ENCODE measurements at places on chromosomes 13 and 19.
A peak's percentile ranks its signal among the peaks of the same experiment; 100 is the strongest.

DNA sequence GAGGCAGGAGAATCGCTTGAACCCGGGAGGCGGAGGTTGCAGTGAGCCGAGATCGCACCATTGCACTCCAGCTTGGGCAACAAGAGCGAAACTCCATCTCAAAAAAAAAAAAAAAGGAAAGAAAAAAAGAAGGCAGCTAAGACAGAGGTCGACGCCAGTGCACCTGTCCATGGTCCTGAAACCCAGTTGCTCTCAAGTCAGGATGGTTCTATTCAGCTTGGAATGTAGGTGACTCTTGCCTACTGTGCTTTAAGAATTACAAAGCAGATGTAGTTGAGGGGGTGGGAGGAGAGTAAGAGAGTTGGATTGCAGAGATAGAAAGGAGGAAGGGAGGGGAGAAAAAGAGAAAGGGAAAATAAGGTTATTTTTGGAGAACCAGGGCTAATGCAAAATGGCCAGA lies 18.7 kb downstream of the CACNG7 start:
- no peak for DNase-seq

- no peak for DNase-seq
These were observed 11.5 kb upstream of the TNFSF9 start for GRCh38 chr19:6519289-6519688.

DNA sequence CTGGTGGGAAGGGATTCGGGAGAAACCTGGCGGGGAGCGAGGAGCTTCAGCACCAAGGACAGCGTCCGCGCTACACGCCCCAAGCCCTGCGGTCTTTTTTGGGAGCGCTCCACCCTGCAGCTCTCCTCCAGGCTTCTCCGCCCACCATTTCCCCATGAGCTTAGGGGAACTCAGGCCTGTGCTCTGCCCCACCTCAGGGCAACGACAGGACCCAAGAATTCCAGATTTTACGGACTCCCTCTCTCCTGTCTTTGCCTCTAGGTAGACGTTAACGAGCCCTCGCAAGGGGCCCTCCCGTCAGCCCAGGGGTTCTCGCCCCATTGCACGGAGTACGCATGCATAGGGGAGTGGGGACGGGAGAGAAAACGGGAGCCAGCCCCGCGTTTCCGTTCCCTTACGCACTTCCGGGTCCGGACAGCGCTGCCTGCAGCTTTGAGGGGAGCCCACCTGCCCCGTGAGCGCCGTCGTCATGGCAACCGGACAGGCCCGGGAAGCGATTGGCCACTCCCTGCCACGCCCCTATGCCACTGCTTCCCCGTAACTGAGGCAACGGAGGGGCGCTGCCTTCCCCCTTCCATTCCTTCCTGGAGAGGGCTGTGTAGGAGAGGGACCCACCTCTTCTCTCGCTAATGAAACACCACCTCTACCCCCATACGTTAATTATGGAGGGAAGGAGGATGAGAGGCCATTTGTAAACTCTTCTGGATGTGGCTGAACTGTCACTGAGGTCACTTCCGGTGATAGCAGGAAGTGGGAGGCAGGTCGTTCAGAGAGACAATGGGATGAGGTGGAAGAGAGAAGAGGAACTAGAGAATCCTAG lies 20.8 kb downstream of the NOVA2 start:
- DNase-seq: peak; percentile 75

DNA sequence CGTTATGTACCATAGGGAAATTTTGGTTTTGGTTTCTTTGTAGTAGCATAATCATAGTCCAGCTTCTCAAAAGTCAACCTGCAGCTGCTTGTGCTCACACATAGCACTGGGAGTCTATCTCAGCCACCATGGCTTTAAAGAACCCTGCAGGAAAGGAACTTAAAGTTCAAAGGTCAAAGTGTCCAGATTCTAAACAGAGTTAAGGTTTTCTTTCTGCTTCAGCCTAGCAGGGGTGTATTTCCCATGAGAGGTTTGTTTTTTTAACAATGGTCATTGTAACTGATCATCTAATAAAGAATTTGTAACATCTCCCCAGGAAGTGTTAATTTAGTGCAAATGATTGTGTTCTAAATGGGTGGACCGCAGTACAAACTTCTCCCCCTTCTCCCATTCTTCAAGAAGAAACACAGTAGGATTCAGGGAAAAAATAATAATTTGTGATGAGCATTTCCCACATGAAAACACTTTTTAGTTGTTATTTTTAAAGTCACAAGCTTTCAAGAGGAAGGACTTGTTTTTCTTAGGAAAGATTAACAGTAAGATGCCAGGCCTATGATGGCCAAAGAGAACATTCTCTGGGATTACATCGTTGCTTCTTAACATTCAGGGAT lies 168.0 kb downstream of the EFNB2 start:
- DNase-seq: no peak

DNA sequence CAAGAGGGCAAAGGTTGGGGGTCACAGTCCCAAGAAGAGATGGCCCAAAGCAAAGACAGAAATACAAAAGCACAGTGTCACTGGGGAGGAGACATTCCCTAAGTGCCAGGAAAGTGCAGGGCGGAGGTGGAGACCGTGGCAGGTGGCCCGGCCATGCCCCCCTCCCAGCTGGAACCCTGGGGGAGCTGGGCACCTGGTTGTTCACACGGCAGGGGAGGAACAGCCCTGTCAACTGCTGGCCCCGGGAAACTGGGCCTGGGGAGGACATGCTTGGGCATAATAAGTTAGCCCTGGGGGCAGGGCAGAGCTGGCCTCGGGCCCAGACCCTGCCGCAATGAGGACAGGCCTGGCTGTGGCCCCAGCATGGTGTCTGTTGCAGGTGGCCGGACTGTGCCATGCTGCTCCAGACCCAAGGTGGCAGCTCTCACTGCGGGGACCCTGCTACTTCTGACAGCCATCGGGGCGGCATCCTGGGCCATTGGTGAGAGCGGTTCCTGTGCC lies 7.4 kb downstream of the HPN start:
- no peak for DNase-seq

GRCh38 chr19:8332976-8333766 lies 9.9 kb downstream of the KANK3 start:
- DNase-seq: no peak

DNA sequence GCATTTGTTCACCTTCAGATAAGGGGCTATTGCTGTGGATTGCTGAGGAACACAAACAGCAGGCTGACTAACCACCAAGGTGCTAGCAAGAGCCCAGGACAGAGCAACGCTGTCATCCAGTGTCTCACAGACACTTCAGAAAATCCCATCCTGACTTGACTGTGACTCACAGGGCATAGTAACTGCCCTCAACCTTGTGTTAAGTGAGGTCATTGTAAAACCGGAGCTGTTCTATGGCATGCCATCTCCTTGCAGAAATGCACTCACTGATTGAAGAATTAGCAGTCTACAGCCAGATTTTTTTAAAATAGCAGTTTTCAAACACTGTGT lies 51.1 kb downstream of the TNFRSF19 start:
- DNase-seq: no peak

DNA sequence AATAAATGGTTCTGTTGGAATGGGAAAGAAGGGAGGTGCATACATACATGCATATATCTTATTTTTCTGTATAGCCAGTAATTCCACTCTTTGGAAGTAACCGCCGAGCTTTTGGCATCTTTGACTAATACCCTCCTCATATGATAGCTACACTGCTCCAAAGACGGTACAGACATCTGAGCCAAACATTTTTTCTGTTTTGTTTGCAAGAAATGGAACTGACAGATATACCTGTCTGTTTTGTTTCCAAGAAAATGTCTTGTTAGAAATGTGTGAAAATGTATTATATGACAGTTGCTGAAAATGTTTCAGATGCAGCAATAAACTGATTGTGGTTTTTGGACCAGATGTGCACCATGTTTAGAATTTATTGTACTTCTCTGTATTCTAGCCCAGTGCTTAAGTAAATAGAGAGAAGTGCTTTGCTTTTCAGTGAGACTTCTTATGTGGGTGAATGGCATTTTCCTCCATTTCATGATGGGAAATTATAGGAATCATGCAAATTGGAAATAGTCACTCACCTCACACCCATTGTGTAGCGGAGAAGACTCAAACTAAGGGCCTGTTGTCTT lies 396.9 kb downstream of the KCNRG start:
- DNase-seq: no peak

DNA sequence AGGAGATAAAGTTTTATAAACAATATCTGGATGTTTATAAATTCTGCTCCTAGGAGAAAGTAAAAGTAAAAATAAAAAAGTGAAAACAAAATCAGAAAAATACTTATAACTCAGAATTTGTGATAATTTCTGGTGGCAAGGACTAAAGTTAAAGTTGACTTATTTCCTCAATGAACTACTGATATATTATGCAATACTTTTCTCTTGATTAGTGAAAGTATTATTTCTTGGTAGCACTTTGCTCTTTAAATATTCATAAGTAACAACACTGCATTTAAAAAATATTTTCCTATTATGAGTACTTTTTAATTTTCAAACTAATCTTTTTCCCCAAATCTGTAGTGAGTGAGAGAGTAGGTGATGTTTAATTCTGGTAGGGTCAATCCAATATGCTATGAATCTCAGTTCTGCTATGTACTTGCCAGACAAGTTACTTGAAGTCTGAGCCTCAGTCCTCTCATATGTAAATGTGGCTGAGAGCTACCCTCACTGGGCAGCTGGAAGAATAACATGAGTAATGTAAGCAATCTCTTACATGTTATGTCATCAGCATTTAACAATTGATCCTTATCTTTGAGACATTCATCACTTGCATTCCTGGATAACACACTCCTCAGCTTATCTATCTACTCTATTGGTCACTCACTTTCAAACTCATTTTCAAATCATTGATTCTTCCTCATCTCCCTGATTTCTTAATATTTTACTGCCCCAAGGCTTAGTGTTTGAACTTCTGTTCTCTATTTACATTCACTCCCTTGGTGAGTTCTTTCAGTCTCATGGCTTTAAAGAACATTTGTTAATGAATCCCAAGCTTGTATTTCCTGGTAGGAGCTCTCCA lies 239.0 kb downstream of the RGCC start:
- no peak for DNase-seq

- DNase-seq: no peak
These were observed 39.1 kb downstream of the LYL1 start for GRCh38 chr19:13063461-13064091.

- peak; percentile 96 for DNase-seq
These were observed at the start of the genes NDUFA7 and RPS28 for GRCh38 chr19:8321067-8321985. NDUFA7 (minus strand) TSS chr19:8321375; CDS start chr19:8321358, 17 bp downstream. RPS28 (plus strand) TSS chr19:8321496; CDS start chr19:8321531, 35 bp downstream.

- no peak for DNase-seq
These were observed 44.3 kb downstream of the ZNF585A start for GRCh38 chr19:37127999-37128820.

GRCh38 chr13:60164234-60164889 lies 634 bp upstream of the DIAPH3 start:
- no peak for DNase-seq

- no peak for DNase-seq
These were observed 17.3 kb downstream of the ANKRD24 start for GRCh38 chr19:4199699-4200293.

DNA sequence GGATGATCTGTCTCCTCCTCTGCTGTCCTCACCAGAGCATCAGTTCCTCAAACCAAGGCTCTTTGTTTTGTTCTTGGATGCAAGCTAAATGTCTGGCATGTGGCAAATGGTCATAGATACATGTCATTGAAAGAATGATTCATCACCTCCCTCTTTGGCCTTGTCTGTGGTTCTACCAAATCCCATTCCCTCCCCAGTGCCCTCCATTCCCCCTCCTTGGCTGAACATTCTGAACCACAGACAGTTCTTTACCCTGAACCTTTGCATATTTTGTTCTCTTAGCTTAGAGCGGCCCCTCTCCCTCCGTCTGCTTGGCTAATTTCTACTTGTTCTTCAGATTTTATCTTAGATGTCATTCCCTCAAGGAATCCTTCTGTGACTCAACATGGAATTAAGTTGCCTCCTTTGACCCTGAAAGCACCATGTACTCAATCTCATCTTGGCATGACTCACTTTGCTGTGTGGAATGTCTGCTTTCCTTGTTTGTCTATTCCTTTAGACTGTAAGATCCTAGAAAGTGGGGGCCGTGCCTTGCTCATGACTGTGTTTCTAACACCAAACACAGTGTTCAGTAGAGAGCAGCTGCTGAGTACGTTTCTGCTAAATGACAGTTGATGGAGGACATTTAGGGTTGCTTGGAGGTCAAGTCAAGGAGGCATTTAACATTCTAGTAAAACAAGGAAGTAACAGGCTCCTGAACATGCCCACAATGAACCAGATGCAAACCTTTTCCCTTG lies 8.1 kb downstream of the ALOX5AP start:
- DNase-seq: no peak

DNA sequence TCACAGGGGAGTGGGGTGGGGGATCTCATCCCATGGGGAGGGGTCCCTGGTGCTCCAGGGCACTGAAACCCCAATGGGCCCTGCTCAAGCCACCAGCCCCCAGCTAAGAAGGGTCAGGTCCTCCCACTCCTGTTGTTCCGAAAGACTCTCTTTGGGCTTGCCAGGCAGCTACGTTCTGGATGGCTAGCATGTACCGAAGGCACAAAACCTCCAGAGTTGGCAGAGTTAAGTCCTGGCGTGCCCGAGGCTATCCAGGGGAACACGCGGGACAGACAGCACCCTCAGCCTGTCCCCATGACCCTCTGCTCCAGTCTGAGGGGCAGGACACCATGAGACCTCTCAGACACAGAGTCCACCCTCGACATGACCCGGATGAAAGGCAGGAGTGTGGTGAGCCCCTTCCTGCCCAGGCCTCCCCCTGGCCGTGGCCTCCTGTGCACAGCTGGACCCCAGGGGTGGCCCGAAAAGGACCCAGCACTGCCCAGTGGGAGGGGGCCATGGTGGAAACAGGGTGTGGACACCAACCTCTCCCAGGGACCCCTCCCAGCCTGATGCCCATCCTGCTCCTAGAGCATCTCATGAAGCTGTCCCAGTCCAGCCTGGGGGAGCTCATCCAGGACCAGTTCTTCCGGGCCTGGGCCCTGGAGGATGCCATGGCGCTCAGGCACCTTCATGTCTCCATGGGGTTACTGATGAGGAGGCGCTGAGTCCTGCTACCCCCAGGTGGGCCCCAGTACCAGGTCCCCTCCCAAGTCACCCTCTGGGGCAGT lies 53.0 kb upstream of the TPM4 start:
- no peak for DNase-seq

- no peak for DNase-seq
These were observed 1.3 kb downstream of the OR10H5 start for GRCh38 chr19:15788594-15789270.

- DNase-seq: no peak
These were observed 476.9 kb upstream of the KLHL1 start for GRCh38 chr13:70585109-70585508.

GRCh38 chr13:24203811-24204210 lies 43.3 kb downstream of the SPATA13 start:
- DNase-seq: no peak

GRCh38 chr13:25744178-25744577 lies 307.6 kb downstream of the SHISA2 start:
- no peak for DNase-seq

- DNase-seq: no peak
These were observed 3.7 kb downstream of the GATAD2A start for GRCh38 chr19:19409205-19409604.

DNA sequence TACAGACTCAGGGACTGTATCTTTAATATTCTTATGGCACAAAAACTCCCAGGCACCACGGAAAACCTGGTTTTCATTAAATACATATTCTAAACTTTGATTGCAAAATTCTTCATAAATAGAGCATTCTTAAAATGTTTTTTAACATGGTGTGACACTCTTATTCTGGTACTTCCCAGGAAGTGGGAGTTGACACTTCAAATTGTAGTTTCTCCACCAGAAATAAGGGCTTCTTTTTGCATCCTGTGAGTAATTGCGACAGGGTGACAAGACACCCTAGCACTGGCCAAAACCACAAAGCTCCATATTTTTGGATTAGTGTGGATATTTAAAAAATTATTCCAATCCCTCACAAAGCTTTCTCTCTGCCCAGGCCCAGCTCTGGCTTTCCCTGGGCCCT lies 43.6 kb upstream of the MTIF3 start:
- no peak for DNase-seq

- DNase-seq: no peak
These were observed 1832.8 kb upstream of the MIR17HG start for GRCh38 chr13:89514534-89515312.

- no peak for DNase-seq
These were observed 393.5 kb downstream of the KLF12 start for GRCh38 chr13:73740666-73741065.
